ENCODE measurements at places on chromosomes 1 and 21. TPM values are rescaled to one million over a fixed set of nuclear protein-coding genes. Genes with fewer than 3 reads are reported as not detected.

- DNase-seq, result peak; percentile 86
These were observed 92.9 kb downstream of the PIGK start for GRCh38 chr1:77126307-77126706.

GRCh38 chr1:29011775-29012174 is 97.4 kb downstream of the EPB41 start:
- DNase-seq, result no peak

DNA sequence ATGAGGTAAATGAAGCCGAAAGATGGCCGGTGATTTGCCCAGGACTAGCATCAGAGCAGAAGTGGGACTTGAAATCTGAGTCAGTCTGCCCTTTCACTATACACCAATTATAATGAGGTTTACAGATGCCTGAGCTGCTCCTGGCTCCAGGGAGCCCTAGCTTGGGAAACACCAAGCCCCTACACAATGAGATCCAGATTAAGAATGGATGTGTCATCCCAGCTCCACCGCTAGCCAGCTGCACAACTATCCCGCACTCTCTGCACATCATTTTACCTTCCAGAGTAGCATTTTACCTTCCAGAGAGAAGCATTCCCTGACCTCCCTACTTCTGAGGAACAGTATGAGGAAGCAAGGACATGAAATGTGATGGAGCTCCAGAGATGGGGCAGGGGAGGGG is 27.0 kb downstream of the SERTAD4 start:
- DNase-seq, result peak; percentile 93

- DNase-seq, result no peak
These were observed 37.6 kb downstream of the MCOLN2 start for GRCh38 chr1:84959294-84959693.

DNA sequence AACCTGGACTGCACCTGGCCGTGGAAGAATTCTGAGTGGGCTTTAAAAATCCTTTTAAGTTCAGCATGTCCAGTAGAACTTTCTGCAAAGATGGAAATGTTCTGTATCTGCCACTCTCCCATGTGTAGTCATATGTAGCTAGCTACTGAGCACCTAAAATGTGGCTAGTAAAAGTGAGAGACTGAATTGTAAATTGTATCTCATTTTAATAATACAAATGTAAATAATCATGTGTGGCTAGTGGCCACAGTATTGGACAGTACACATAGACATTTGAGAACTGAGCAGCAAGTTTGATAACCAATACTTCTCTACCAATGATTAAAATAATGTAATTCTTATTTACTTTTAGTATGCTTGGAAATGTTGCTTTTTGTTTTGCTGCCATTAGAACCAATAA is 57.3 kb downstream of the PHACTR4 start:
- no peak for DNase-seq

DNA sequence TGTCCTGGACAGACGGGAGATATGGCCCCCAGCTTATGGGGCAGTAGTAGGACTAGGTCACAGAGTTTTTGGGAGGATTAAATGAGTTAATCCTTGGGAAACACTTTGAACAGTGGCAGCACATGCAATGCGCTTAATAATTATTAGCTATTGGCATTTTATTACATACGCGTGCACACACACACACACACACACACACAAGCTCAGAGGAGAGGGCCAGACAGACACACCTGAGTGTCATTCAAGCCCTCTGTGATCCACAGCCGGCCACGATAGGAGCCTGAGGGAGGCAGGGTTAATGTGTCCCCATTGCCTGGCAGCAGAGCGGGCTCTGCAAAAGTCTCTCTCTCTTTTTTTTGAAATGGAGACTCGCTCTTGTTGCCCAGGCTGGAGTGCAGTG is 37.9 kb downstream of the EPHA2 start:
- no peak for DNase-seq

GRCh38 chr1:76938304-76938703 is 71.0 kb downstream of the ST6GALNAC5 start:
- no peak for DNase-seq

GRCh38 chr1:159929155-159930051 is 4.1 kb upstream of the TAGLN2 start:
- DNase-seq, result no peak

DNA sequence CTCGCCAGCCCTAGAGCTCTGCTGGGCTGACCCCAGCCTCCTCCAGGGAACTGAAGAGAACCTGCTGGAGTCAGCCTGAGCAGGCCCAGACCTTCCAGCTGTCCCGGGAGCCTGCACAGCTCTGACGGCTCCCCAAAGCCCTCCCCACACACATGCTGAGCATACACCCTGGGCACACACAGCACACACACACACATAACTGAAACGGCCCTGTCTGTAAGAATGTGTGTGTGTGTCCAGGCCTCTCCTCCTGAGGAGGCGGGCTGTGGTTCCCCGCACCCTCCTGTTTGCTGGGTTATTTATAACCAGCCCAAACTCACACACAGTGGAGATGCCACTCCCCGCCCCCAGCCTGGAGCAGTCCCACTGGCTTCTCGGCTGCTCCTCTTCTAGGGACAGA is 20.2 kb downstream of the SDC3 start:
- peak; percentile 83 for DNase-seq

GRCh38 chr1:86517336-86517735 is 29.5 kb upstream of the CLCA4 start:
- DNase-seq, result no peak

GRCh38 chr1:214660190-214660589 is 57.2 kb downstream of the CENPF start:
- DNase-seq, result peak; percentile 7

- no peak for DNase-seq
These were observed 37.6 kb upstream of the KRTAP19-8 start for GRCh38 chr21:31075848-31076247.

DNA sequence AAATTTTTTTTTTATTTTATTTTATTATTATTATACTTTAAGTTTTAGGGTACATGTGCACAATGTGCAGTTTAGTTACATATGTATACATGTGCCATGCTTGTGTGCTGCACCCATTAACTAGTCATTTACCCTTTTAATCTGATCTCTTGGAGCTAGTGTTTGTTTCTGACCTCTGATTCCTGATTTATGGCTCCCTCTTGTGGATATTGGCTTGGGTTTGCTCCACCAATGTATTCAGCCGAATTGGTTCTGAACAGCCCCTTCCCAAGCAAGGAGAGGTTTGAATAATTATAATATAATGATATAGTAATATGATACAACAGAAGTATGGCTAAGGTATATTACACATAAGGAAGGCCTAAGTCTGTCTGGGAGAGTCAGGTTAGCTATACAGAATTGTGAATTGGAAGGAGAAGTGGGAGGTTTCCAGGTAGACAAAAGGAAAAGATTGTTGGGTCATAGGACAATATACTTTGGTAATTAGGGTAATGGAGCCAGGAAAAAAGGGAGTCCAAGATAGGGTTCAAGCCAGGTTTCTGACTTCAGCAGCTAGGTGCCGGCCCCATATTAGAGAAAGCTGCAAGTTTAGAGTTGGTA is 53.1 kb upstream of the HMCN1 start:
- peak; percentile 56 for DNase-seq

RAB3B gene
- 54.9 TPM for polyA plus RNA-seq

DNA sequence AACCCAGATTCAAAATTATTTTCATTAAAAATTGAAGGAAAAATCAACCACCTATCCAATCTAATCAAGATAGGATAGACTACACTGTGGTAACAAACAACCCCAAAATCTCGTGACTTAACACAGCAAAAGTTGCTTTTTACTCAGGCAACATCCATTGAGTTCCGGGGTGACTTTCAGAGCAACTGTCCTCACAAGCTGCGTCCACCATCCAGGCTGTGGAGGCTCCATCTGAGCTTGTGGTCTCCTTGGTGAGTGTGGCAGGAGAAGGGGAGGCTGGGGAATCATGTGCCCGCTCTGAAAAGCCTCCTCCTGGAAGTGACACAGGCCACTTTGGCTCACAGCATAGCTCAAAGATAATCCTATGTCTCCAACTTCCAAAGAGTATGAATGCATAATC is 52.4 kb downstream of the CD2 start:
- no peak for DNase-seq

IVNS1ABP gene
- 51.4 TPM for polyA plus RNA-seq

GRCh38 chr1:109499661-109500536 is 6.0 kb downstream of the CYB561D1 start:
- DNase-seq, result peak; percentile 60

RUNX1 gene
- polyA plus RNA-seq, result 21.3 TPM

DNA sequence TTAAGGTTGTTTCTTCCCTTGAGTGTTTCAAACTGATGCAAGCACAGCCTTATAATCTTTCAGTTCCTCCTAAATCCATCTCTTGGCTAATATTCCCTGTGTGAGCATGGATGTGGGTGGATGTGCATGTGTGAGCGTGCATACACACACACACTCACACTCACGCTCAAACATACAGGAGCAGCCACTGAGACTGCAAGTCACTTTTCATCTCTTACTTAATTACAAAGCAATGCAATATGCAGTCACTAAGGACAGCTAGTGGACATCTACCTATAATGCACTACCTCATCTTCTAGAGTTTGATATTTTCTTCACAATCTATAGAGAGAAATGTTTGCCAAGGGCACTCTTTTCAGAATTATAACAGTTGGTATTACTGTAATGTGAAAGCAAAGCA is 1.4 kb downstream of the ESRRG start:
- DNase-seq, result no peak

- DNase-seq, result no peak
These were observed 148.9 kb upstream of the IGSF21 start for GRCh38 chr1:17958704-17959103.

DNA sequence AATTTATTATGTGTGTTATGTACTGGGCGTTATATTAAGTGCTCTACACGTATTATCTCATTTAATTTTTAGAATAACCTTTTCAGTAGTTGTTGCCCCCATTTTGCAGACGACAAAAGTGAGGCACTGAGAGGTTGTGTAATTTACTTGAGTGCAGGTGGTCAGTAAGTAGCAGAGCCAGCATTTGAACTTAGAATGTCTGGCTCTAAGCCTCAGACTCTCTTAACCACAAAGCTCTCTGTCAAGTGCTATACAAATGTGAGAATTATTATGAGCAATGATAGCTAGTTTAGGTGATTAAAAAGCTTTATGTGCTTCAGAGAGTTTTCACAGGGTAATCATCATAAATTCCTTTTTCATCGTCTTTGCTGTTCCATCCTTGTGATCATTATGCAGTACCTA is 96.3 kb upstream of the UBE2U start:
- no peak for DNase-seq

RHD gene
- polyA plus RNA-seq, result 0.33 TPM
